ENCODE measurements at places on chromosomes 2 and 18.
A peak's percentile ranks its signal among the peaks of the same experiment; 100 is the strongest.

DNA sequence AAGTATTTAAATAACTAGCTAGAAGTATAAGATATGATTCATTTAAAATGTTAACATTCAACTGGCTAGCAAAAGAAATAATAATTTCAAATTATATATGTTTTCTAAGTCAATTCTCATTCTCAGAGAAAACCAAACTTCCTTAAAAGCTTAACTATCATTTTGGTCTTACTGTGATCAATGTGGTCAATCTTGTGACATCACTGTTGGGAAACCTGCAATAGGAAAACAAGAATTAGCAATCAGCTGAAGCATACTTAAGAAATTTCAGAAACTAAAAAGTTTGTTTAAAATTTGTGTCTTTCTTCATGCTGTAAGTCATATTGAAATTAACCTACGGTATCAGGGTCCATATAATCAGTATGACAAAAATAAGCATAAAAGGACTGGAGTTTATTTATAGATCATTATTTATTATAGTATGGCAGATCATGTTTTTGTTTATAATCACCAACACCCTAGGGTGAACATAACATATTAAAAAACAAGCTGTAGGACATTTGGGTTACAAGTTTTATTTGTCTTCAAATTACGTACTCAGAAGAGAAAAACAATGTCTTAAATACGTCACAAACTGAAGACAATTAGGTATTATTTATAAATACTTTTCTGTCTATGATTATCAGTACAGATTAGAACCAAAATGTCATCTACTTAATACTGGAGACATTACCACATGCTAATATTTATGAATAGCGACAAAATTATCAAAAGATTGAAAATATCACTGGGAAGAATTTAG, 60.5 kb downstream of the BAZ2B start:
- no peak for DNase-seq

GRCh38 chr2:197137826-197138477, 172.6 kb downstream of the ANKRD44 start:
- peak; percentile 24 for DNase-seq

DNA sequence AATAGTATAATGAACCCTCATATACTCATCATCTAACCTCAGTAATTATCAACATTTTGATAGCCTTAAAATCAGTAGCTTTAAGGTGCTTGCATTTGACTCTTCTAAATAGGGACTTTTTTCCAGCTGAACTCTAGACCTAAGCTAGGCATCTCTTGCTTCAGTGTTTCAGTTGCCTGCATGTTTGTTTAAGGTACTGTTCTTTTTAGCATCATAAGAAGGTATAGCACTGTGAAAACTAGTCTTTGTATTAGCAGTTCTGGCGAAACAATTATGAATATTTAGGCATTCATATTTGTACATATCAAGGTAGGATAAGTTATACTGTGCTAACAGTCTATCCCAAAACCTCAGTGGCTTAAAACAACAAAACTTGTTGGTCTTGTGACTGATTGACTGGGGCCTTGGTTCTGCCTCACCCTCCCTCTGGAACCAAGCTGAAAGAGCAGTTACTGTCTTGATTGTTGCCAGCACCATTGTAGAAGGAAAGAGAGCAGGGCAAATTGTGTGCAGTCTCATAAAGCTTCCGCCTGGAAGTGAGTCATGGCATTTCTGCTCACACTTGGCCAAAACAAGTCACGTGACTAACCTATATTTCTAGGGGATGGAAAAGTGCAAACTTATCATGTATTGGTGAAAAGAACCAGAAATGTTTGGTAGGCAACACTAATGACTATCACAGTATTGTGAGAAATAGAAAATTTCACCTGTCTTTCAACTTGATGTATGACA, 24.3 kb downstream of the GALNT1 start:
- DNase-seq: no peak

GRCh38 chr2:53129851-53130250, 637.8 kb upstream of the CHAC2 start:
- no peak for DNase-seq

DNA sequence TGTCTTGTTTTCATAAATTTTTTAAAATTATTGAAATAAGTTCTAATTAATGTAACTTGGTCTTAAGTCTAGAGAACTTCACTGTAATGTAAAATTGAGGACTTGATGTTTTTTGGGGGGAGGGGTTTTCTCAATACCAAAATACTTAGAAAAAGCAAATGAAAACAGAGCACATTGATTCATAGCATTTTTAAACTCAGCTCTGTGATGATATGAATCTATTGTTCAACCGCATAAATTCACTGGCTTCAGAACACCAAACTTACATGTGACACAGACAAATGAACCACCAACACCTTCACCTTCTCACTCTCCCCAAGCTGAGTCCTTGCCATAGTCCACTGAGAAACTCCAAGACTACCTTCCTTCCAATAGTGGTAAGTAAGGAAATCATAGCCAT, 108.2 kb downstream of the ZNF521 start:
- DNase-seq: no peak

DNA sequence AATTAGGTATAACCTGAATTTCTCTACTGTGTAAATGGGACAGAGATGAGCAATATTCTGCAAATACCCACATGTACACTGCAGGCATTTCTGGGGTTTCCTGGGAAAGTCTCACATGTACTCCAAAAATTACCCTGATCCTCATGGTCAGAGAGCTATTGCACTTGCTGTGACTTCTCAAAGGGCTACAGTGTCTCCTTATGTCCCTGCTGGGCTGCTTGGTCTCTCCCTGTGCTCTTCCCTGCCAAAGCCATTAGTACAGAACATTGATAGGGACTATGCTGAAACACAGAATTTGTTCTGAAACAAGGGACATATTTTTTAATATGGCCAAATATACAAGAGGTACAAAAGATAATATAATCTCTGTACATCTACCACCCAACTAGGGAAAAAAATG, 924.4 kb upstream of the NXPH2 start:
- DNase-seq: no peak

GRCh38 chr2:162840598-162841246, 2.2 kb upstream of the KCNH7 start:
- DNase-seq: peak; percentile 78

DNA sequence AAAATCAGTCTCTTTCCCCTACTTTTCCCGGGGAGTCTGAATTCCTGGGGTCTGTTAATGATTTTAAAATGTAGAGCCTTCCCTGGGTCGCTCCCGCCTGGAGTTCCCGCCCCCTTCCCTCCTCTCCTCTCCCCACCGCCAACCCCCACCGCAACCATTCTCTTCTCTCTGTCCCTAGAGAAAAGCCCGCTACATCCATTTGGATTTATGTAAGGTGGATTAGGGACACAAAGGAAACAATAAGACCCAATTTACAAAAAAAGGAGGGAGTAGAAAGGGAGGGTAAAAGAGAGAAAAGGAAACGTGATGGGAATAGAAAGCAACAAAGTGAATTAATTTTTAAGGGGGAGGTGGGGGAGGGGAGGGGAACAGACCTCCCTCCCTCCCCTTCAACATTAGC, 2.2 kb downstream of the EPHA4 start:
- DNase-seq: no peak

GRCh38 chr2:217065695-217066405, 206.0 kb upstream of the TNP1 start:
- no peak for DNase-seq

DNA sequence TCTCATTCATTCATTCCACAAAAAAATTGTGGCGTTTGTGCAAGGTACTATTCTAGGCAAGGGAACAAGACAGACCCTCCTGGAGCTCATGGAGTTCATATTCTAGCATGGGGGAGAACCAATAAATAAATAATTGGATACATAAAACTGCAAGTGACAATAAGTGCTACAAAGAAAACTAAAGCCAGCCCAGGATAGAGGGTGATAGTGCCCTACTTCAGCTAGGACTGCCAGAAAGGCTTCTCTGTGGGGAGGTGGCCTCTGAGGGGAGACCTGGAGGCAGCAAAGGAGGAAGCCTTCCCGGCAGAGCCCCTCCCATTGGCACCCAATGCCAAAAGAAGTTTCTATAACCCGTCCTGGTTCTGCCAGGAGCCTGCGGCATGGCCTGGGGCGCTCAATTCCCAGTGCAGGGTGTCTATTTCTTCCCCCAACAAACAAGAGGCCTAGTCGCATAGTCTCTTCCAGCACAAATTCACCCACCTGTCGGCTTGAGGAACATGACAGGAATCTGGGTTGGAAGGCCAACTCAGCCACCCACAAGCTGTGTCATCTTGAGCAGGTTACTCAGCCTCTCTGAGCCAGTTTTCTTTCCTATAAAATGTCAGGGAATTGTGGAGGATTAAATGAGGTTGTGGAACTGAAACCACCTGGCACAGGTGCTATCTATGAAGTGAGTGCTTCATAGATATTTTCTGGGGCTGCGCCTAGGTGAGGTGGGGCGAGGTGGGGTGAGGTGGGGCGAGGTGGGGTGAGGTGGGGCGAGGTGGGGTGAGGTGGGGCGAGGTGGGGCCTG, 94.3 kb downstream of the ZFP36L2 start:
- no peak for DNase-seq

DNA sequence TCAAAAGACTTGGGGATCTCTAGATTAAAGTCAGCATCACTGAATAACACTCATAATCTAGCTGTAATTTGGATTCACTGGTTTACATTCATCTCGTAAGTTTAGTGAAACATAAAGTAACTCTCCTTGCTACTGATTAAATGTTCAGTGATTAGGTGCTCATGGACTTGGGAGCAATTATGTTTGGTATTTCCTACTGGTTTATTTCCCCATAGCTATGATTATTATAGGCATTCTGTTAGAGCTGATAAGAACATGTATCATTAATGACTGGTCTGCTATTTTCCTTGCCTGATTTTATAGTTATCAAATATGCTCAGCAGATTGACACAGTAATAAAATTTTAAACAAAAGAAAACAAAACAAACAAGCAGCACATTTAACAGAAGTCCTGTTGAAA, 334.7 kb upstream of the SLC8A1 start:
- DNase-seq: no peak

DNA sequence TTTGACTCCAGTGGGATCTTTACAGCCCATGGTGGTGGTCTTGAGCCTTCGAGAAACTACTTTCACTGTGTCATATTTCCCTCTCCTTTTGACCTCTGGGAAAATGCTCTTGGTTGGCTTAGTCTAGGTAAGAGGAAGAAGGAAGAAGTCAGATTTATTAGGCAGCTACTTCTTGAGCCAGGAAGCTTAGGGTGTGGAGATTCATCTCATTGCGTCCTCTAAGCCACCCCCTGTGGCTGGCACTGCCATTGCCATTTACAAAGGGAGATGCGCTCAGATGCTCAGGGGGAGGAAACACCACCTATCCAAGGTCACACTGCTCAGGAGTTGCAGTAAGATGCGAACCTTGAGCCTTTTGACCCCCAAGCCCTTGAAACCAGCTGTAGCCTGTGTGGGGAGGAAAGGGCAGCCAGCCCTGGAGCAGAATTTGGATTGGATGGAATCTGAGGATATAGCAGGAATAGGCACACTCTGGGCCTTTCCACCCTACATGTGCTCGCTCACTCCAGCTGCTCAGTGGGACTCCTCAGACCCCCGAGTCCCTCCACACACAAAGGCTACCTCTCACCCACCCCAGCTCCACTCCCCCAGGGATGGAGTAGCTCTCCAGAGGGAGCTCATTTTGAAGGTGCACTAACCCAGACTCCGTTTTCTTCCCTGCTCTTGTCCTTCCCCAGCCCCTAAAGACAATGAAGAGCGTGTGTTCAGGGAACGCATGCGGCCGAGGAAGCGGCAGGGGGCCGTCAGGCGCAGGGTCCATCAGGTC, 321.3 kb upstream of the EPAS1 start:
- no peak for DNase-seq

DNA sequence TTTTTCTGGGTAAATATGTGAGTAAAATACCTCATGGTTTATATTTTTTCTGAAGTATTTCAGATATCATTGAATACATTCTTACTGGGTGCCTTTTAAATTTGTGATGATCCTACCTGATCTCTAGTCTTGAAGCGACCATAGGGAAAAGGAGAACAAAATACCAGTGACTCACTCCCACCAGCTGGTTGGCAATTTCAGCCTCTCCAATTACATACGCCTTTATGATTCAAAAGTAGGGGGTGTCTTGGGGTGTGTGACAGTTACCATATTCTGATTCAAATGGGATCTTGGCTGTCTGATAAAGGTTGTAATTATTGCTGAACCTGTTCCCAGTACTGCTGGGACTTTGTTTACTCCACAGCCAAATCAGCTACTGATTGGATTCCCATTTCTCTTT, 175.9 kb upstream of the NXPH2 start:
- no peak for DNase-seq

- no peak for DNase-seq
Observed at GRCh38 chr2:151063271-151063670, 198.4 kb downstream of the RBM43 start.

- peak; percentile 71 for DNase-seq
Observed at GRCh38 chr2:86274918-86275275, 62.5 kb downstream of the REEP1 start.

- DNase-seq: peak; percentile 50
Observed at GRCh38 chr18:11871501-11871900, 20.3 kb downstream of the CHMP1B start.

DNA sequence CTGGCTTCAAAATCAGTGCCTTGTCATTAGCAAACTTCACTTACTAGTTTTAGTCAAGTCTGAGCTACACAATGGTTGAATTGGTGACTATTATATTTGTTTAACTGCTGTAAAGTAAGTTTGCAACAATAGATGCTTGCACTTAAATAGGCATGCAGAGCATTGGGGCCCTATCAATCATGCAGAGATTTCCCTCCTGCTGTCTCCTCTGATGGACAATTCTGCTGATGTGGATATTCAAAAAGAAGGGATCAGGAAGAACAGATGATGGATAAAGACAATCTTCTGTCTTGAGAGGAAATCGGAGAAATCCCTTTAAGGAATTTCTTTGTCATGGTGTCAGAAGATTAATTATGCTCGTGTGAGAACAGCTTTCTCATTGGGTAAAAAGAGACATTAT, 89.0 kb downstream of the GREB1L start:
- no peak for DNase-seq

DNA sequence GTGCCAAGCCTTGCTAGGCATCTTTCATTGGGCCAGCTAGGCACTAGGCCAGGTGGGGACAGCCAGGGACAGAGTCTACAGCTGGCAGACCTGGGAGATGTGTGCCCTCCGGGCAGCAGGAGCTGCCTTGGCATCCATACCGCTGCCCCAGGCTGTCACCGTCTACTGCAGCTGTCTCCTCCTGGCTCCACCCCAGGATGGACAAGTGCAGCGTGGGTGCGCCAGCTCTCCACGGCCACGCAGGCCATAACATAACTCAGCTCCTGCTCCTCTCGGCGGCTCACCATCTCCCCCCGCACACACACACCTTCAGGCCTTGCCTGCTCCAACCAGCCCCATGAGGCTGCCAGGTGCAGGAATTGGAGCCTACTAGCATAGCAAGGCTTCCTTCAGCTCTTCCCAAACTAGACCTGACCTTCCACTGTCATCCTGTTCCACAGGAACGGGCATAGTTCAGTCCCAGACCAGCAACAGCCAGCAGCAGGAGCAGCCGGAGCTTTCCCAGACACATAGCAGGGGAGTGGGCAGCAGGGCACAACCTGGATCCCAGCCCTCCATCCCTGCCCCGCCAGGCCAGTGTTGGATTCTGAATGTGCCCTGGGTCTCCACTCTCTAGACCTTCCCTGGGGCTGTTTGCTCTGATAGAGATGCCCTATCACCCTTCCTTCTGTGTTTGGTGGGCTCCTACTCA, 2.5 kb upstream of the ADRA2B start:
- DNase-seq: no peak

GRCh38 chr2:85613717-85614515, 2.0 kb upstream of the C2orf68 start:
- no peak for DNase-seq

Data from GM12865 (cell line).